Stimulated activated CD8-positive, alpha-beta memory T cell treated with anti-CD3 and anti-CD28 coated beads, Interleukin-4, amount 100 ng/mL, for 1 hour (primary cell): ENCODE measurements at places on chromosomes 4 and X.

GRCh38 chr4:53616219-53616618 lies 24.9 kb upstream of the LNX1 start:
- DNase-seq = no peak

GRCh38 chr4:22237155-22237751 lies 278.6 kb downstream of the ADGRA3 start:
- DNase-seq = no peak

DNA sequence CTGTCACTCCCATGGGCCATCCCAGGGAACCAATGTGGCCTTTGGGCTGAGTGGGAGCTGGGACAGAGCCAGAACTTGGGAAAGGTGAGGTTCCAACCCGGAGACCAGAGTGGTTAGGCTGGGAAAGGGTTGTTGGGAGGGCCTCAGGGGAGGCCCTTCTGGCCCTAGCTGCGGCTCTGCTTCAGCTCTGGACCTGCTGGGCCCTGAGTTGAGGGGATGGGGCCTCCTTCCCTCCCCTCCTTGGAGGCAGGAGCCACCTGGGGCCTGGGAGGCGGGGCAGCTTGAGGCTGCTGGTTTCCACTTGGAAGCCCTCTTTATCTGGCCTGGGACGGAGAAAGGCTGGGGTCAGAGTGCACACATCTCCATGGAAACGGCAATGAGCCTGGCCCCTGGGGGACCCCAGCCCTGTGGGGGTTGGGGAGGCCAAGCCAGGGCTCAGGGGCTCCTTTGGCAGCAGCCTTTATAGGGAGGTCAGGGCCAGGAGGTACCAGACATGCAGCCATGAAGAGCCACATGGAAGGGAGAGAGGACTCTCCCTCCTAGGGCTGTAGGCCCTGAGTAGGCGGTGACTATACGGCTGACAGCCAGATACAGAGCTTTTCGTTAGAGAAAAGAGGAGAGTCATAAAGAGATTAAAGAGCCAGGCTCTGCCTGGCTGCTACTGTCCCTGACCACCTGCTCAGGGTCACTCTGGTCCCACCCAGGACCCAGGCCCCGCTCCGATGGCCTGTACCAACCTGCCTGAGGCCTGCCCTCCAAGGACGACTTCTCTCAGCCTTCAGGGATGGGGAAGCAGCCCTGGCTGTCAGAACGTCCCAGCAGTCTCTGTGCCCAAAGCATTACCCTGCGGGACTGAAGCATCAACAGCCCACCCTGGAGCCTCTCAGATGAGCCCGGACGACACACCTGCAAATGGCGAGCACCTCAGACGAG lies 6.9 kb upstream of the NSD2 start:
- no peak for DNase-seq

- DNase-seq = no peak
Measured at GRCh38 chr4:3870567-3870962, 104.4 kb downstream of the ADRA2C start.

- no peak for DNase-seq
Measured at GRCh38 chr4:106670976-106671375, 302.4 kb upstream of the GIMD1 start.

DNA sequence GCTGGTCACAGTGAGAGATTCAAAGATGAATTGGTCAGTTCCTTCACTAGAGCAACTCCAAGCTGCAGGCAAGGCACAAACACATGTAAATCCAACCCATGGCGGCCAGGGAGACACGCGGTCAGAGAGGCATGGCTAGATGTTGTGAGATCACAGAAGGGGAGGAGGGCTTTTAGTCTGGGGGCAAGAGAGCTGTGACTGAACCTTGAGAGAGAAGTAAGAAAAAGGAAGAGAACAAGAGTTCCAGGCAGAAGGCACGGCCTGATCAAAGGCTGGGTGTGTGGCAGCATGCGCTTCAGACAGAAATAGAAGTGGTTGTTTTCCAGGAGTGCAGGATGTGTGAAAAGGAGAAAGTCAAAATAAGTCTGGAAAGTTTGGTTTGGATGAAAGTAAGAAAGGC lies 15.9 kb downstream of the CCDC149 start:
- DNase-seq = no peak

GRCh38 chr4:102392033-102392744 lies 46.9 kb upstream of the SLC39A8 start:
- DNase-seq = no peak

- no peak for DNase-seq
Measured at GRCh38 chrX:24487571-24487970, 22.5 kb downstream of the PDK3 start.

DNA sequence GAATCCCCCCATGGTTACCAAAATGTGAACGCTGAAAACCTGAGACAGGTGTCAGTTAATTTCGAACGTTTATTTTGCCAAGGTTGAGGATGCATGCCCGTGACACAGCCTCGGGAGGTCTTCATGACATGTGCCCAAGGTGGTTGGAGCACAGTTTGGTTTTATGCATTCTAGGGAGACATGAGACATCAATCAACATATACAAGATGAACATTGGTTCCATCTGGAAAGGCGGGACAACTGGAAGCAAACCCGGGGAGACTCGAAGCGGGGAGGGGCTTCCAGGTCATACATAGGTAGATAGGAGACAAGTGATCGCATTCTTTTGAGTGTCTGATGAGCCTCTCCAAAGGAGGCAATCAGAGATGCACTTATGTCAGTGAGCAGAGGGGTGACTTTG lies 11.0 kb upstream of the SH3BP2 start:
- DNase-seq = no peak

GRCh38 chr4:87880106-87880505 lies 47.3 kb downstream of the MEPE start:
- no peak for DNase-seq

DNA sequence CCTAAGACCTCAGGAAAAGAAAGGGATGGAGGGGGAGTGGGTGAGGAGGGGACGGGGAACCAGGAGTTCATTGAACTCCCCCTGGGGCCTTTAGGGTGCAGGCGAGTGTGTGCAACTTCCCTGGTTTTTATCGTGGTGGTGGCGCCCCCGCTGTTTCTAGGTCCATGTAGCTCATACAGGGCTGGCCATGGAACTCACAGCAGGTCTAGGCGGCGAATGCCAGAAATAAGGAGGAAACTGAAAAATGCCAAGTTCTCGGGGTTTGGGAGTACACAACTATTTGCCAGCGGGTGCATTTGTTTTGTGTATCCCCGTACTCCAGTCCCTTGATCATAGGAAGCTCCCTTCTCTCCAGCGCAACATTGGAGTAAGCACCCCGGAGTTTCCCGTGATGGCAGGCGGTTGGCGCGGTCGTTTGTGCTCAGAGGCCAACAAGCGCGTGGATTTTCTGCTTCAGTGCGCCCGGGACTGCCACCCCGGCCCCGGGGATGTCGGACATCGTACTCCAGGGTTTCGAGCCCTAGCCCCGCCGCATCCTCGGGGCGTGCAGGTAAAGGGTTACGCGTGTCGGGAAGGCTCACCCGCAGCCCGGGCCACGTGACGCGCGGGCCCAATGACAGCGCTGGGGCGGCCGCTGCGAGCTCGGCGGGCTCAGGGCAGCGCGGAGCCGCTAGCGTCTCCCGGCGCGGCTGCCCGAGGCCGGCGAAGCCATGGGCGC lies 208.9 kb downstream of the NWD2 start:
- DNase-seq = peak; percentile 1

DNA sequence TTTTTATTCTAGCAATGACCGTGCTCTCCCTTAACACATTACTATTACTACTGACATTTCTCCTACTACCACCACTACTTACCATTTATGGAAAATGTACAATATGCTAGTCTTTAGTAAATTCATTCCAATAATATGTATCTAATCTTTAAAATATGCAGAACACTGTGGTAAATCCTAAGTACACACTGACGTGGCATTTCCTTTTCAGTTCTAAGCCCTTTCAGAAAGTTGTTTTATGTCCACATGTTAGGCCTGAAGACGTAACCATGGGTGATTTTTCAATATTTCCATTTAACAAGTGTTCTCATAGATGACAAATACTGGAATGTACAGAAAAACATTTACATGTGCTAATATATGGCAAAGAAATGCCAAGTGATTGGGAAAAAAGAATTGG lies 268.6 kb upstream of the SLIT2 start:
- DNase-seq = no peak

DNA sequence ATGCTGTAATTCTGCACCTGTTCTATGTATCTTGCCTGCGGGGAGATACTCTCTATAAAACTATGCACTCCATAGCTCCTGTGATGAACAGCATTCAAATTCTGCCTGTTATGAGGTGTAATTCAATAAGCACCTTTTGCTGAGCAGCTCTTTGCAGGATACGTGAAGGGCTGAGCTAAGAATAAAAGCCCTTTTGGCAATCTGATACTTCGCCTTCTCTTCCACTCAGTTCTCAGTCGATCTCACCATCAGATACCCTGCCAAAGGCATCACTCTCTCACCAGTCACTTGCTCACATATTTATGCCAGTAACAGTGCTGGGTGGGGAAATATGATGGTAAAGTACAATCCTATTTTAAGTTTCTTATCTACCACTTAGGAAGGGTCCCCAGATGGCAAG lies 67.2 kb downstream of the RPS3A start:
- DNase-seq = no peak

GRCh38 chr4:146401274-146401673 lies 120.5 kb downstream of the SLC10A7 start:
- DNase-seq = no peak

GRCh38 chr4:147163311-147163710 lies 217.6 kb upstream of the TTC29 start:
- DNase-seq = no peak

GRCh38 chr4:7067452-7068278 lies at the start of gene GRPEL1:
TSS of gene GRPEL1 (minus strand) at chr4:7068064. CDS start at chr4:7068032, 32 bp downstream.
- peak; percentile 99 for DNase-seq

GRCh38 chr4:138670681-138671080 lies 344.9 kb upstream of the NOCT start:
- DNase-seq = no peak

GRCh38 chr4:40173470-40173875 lies 23.4 kb upstream of the RHOH start:
- no peak for DNase-seq

DNA sequence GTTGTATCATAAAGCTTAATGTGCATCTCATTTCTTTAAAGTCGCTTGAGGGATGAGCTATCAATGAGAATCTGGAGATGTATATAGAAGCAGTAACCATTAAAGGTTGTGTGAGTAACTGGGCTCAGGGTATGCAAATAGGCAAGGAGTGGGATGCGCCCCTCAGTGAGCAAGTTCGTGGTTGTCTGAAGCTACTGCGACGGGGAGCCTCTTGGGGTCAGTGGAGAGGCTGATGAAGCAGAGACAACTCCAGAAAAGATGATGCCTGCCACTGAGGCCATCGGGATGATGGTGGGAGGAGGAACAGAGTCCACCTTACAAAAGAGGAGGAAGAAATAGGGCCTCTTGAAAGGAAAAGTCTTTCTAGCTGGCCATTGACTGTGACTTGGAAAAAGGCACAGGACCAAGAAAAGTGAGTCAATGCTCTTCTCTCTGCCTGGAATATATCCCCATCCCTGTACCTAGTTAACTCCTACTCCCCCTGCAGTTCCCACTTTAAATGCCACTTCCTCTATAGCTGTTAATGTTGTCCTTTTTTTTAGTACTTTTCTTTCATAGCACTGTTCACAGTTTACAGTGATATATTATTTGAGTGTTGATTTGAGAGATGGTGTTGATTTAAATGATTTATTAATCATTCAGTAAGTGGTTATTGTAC lies 51.4 kb upstream of the LSM6 start:
- no peak for DNase-seq

- DNase-seq = no peak
Measured at GRCh38 chr4:82744284-82744968, 54.2 kb downstream of the SCD5 start.

GRCh38 chrX:6906608-6907007 lies 240.9 kb upstream of the STS start:
- no peak for DNase-seq

DNA sequence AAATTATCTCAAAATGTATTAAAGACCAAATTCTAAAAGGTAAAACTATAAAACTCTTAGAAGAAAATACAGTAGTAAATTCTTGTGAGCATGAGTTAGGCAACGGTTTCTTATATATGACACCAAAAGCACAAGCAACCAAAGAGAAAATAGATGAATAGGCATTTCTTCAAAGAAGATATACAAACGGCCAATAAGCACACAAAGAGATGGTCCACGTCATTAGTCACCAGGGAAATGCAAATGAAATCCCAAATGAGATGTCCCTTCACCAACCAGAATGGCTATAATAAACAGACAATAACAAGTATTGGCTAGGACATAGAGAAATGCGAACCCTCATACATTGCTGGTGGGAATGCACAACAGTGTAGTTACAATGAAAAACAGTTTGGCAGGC lies 44.6 kb downstream of the RAB33A start:
- DNase-seq = no peak

GRCh38 chr4:93469560-93469959 lies 359.0 kb upstream of the ATOH1 start:
- no peak for DNase-seq

GRCh38 chr4:141346144-141346543 lies 125.4 kb downstream of the ZNF330 start:
- DNase-seq = no peak

DNA sequence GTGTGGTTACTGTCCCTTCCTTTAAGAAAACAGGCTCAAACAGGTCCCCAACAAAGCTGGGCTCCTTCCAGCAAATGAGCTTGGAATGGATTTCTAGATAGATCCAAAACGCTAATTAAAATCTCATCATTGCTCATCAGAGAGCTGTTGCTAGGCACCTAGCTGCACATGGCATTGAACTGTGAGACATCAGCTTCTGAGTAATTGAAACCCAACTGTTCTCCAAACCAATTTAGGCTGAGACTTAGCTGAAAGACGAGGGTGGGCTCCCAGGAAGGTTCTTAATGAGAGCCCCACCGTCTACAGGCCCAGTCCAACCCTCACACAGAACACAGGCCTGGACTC lies 59.1 kb downstream of the FAM184B start:
- DNase-seq = no peak

- no peak for DNase-seq
Measured at GRCh38 chr4:53573696-53574095, 17.6 kb downstream of the LNX1 start.

DNA sequence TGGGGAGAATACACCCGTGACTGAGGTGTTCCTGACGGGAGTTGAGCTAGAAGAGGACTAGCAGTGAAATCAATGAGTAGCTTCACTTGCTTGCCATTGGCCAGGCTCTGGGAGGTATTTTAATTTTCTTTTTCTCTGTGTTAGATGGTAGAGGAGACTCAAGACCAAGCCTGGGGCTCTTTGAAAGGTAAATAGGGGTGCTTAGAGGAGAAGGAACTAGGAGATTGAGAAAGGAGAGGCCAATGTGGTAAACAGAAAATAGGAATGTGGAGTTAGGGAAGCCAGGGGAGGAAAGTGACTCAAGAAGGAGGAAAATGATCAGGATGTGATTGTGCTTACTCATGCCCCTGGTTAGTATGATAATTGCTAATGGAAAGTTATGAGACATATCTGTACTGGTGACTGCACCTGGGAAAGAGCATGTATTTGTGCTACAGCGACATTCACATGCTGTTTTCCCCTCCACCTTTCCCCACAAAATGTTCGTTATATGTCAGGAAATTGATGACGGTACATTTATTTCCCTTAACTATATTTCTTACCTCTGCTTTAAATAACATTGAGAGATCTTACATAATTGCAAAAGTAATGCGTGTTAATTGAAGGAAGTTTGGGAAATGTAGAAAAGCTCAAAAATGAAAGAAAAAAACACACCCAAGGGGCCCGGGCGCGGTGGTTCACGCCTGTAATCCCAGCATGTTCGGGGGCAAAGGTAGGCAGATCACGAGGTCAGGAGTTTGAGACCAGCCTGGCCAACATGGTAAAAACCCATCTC lies 16.9 kb upstream of the LRBA start:
- no peak for DNase-seq

- DNase-seq = no peak
Measured at GRCh38 chr4:128958194-128958593, 135.1 kb downstream of the SCLT1 start.
